ENCODE measurements at places on chromosomes 2 and 18.

DNA sequence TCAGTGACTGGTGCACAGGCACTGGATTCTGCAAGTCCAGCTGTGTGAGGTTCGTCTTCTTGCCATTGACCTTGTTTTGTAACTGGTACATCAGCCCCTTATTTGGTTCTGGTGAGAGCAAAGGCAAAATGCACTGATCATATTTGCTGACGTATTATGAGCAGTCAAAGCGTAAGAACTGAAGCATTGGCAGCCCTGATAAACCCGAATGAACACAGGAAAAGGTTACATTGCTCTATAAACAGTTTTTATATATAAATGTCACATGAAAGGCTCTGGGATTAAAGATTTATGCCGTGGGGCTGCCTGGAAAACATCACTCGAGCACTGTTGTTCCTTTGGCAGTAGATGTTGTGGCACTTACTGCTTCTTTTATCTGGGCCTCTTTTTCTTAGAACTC is 167.9 kb downstream of the IRS1 start:
- no peak for DNase-seq

DNA sequence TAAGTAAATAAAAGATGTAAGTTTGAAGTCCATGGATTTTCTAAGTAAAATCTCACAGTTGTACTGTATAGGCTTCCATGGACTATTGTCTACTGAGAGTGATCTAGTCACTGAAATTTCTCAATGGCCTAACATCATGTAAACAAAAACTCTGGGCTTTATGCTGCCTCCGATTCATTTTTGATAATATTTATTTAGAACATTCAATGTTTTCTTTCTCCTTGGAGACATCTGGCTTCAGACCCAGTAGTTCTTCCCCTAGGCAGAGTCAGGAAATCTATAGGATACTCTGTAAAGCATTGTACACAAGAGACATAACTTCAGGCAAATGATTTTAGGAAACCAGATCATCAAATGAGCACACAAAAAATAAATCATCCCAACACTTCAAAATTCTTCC is 1208.6 kb upstream of the ZEB2 start:
- no peak for DNase-seq

GRCh38 chr18:3653263-3653850 is 203.4 kb downstream of the TGIF1 start:
- no peak for DNase-seq

DNA sequence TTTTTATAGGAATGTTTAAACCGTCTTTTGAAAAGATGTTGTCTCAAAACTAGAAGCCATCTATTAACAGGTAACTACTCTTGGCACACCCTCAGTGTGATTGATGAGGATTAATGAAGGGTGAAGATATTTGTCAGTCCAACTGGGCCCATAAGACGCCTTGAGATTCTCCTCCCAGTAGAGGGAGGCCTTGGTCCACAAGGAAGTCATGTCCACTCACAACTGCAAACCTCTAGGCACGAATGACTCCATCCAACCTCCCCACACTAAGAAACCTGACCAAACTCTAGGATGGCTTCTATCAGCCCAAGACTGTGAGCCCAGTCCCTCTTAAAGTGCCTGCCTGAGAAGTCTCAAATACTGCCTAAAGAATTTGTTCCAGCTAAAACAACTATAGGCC is 19.2 kb upstream of the GRP start:
- no peak for DNase-seq

- no peak for DNase-seq
Measured at GRCh38 chr2:178241844-178242551, 47.7 kb downstream of the OSBPL6 start.

DNA sequence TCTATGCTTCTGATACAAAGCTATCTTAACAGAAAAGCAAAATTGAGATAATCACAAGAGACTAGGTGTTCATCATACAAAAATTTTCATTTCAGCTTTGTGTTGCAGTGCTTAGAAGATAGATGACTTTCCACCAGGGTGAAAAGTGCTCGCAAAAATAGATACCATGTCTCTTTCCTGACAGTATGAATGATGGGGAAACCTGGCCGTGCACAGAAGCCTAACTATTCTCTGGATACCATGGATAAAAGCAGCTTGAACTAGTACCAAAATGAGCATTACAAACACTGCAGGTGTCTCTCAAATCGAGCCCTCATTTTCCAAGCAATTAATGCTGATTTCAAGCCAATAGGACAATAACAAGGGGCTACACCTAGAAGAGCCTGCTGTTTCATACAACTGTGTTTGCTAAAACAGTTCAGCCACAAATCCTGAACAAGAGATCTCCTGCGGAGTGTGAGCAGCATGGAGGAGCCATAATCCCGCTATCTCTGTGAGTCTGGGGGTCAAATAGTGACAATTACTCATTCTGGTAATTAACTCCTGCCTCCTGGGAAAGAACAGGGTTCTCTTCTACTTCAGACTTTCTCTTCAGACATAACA is 507.6 kb downstream of the PID1 start:
- peak; percentile 73 for DNase-seq

DNA sequence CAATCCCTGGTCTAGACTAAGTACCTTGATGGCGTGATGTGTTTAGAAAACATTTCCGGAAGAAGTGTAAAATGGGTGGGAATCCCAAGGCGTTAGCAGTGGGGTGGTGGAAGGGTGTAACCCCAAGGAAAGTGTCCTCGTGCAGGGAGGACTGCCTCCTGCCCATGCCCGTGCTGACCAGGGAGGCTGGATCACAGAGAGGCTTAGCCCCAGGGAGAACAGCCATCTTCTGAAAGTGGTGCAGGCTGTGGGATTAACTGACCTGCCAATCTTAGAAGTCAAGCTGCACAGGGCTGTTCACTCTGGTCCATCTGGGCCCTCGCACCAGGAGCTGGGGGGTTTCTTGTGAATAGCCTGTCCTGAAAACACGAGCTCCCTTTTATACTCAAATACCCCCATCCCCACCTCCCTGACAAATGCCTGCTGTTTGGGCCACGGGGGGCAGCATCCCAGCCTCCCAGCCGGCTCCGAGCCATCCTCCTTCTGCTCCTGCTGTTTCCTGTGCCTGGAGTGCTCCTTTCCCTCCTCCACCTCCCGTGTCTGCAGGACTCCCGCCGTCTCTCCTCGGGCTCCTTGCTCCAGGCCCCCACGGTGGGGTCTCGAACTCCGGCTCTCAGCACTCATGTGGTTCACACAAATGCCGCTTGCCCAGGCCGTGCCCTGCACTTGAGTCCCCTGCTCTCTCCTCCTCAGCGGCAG is 52.1 kb upstream of the PXDN start:
- no peak for DNase-seq

- DNase-seq, result no peak
Measured at GRCh38 chr2:240478346-240479110, 43.1 kb downstream of the GPC1 start.

DNA sequence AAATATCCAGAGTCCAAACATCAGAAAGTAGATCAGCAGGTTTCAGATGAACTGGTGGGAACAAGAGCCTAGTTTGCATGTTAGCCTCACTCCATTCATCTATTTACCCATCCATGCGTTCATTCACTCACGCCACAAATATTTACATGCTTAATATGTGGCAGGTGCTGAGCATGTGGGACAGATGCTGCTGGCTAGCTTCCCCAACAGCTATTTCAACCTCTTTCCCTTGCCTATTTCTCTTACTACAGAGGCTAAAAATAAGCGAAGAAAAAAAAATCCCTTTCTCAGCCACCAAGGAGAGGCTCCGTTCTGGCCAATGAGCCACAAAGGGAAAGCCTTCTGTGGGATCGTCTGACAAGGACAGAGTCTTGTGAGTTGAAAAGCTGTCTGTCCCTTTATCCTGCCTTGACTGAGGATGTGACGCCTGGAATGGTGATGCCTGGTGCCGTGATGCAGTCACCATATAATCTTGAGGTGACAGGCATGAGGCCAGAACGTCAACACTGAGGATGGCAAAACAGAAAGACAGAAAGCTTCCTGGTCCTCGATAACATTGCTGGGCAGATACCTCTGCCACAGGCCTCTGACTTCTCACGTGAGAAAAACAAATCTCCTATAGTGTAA is 78.2 kb downstream of the KCTD1 start:
- DNase-seq, result peak; percentile 89

- DNase-seq, result no peak
Measured at GRCh38 chr2:15912203-15912602, 28.1 kb upstream of the MYCN start.

- no peak for DNase-seq
Measured at GRCh38 chr18:24545651-24546050, 85.2 kb downstream of the HRH4 start.

GRCh38 chr2:96344011-96344410 is 8.4 kb downstream of the NCAPH start:
- DNase-seq, result no peak

DNA sequence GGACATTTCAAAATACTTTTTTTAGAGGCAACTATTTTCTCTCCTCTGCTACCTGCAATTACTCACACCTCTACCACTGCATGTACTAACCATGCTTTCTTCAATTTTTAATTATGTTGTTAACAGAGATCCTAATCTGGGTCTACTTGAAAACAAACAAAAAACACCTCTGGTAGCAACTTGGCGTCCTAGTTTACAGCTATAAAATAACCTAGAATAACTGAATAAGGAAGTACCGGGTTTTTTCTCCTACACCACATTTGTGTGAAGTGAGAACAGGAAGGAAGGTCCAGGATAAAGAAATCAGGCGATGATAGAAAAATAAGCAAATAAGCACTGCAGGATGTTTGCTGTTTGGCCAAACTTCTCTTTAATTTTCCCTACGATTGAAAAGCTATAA is 633.5 kb downstream of the LRP1B start:
- DNase-seq, result no peak

DNA sequence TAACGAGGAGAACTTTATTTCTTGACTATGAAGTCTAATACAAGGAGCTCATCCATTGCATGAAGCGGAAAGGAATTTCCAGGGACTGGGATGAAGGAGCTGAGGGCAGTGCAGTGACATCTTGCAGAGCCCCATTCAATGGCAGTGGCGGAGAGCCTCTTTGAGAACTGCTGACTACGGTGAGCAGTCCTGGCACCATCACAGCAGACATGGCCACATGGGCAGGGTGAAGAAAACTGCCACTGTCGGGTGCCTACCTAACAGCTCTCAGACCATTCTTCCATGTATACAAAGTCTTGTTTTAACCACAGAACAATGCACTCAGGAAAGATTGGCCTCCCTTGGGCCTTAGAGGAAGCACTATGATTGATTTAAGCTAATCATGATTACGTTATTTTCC is 506.1 kb upstream of the DCC start:
- DNase-seq, result no peak

- no peak for DNase-seq
Measured at GRCh38 chr2:217936952-217937351, 65.8 kb downstream of the TNS1 start.

GRCh38 chr2:203714112-203714511 is 7.7 kb downstream of the CD28 start:
- no peak for DNase-seq

- no peak for DNase-seq
Measured at GRCh38 chr2:216416571-216417307, 4.5 kb downstream of the SMARCAL1 start.

GRCh38 chr2:176976736-176977685 is 235.6 kb upstream of the HNRNPA3 start:
- DNase-seq, result no peak

DNA sequence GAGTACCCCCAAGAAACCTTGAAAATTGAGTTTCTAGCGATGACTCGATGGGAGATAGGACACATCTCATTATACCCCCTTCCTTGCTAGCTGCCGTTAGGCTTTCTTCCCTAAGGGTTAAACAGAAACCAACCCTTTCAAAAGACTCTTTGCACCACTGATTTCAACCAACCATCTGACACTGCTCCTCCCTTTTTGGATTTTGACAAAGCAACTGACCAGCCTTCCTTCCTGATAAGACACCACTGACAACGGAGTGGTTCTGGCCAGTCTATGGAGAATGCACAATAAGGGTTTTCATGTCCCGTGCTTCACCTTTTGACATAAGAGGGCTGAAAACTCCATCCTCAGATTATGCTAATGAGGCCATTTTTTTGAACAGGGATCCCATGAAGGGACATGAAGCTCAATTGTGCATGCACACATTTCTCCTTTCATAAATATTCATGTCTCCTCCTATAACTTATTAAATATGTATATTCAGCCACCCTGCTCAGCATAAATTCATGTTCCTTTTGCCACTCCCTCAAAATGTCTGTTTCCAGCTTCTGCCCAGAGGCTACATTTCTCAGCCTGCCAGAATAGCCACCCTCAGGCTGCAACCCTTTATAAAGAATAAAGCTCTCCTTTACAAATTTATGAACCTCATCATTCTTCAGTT is 52.8 kb upstream of the SLC35F5 start:
- no peak for DNase-seq

DNA sequence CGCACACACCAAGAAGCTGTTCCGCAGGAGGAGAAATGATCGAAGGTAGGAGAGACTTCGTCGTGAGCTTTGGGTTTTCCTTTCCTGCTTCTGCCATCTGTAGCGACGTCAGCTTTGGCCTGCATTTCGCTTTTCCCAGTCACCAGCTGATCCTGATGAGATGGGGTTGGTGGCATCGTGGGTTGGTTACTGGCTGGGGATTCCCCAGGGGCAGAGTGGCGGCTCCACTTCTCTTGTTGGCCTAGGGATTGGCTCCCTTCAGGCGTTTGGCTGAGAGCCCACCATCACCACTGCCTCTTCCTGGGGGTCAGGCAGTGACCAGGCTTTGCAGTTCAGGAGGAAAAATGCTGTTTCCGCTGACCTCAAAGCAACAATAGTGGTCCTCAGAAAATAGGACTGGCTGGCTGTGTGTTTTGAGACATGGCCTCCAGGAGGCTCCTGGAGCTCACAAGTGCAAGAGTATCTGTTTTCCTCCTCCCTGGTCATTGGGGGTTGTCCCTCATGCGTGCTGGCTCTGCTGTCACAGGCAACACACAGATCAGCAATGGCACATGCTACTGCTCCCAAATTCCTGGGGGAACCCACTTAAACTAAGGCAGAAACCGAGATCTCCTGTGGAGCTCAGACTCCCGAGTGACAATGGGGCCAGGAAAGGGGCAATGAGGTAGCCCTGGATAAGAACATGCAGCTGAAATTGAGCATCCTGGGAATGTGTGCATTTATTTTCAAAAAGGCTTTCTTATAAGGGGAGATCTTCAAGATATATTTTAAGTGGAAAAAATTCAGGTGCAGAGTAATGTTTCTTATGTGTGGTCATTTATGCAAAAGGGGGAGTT is 173.0 kb downstream of the CTIF start:
- no peak for DNase-seq

- DNase-seq, result no peak
Measured at GRCh38 chr18:73954268-73954667, 193.4 kb downstream of the FBXO15 start.

DNA sequence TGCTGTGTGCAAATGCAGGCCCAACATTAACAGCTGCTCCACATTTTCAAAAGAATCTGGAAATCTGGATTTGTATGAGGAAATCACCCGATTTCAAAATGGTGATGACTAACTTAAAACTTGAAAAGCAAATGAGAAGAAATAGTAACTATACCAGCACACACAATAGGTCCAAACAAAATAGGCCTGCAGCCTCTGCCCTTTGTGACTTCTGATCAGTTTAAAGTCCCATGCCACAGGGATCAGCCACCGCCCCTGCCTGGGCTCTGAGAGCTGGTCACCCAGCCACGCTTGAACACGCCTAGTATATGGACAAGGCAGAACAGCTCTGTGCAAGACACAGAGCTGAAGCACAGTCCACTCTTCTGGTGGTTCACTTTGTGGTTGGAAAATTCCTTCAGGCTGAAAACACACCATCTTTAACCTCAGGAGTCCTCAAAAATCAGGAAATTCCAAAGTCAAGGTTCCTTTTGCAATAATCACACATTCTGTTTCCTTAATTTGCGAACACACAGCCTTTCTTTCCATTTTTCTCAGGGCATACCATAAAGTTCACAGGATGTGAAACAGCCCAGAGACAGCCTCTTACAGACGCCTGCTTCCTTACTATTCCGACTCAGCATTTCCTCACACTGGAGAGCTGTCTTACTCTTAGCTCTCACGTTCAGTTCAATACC is 150.1 kb upstream of the RIOK3 start:
- no peak for DNase-seq

- no peak for DNase-seq
Measured at GRCh38 chr18:49073437-49073836, 122.7 kb upstream of the SMAD7 start.
